ENCODE measurements at places on chromosomes 3 and 15.
A peak's percentile ranks its signal among the peaks of the same experiment; 100 is the strongest.

DNA sequence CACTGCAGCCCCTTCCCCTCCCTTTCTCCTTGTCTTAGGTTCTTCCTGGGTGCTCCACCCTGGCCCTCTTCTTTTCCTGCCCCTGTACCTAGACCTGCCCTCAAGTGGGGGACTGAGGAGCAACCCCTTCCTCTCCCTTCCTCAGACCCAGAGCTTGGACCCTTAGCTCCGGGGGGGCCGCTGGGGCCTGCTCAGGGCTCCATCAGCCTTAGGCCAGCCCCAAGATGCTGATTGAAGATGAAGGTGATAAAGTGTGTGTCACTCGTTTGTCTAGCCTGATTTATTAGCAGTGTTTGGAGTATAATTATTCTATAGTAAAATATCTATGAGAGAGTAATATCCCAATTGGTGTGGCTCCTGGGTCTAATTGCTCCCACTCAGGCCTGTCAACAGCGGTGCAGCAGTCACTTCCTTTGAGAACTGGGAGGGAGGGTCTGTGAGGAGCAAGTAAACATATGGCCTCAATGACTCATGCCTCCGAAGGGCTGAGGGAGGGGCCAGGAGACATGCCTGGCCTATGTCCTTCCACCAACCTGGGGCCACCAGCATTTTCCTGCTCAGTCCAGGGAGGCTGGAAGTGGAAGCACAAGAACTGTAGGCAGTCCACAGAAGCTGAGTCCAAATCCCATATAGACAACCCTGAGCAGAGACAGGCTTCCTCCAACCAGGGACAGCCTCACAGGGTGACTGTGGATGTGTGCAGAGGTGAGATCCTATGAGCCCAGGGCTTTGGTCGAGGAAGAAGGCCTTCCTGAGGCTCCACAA is 123.2 kb downstream of the DNAJB8 start:
- peak; percentile 29 for DNase-seq

DNA sequence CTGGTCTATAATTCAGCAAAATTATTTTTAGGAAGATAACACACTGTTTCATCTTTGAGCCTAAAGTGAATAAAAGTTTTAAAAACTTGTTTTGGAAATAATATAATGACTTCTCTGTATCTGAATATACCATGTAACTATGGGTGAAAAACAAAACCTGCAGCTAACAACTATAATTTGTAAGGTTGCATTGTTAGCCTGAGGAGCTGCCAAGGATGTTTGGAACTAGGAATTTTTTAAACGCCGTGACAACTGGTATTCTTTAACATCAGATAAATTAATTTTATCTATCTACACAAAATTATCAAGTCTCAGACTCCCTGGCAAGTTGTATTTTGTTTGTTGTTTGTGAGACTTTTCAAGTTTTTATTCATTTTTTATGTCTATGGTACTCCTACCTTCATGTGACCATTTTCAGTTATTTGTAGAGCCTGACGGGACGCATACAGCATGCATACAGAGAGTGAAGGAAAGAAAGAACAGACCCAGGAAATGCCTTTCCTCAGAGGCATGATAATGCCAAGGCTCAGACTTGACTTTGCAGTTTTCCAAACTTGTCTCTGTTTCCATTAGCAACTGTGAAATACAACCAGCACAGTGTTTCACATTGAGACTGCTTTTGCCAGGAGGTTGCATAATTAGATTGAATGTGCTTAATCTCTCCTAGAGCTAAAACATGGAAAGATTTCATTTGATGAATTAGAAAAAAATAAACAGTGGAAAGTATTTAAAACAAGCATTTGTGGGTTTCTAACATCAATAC is 60.8 kb upstream of the ARHGEF26 start:
- DNase-seq: no peak

DNA sequence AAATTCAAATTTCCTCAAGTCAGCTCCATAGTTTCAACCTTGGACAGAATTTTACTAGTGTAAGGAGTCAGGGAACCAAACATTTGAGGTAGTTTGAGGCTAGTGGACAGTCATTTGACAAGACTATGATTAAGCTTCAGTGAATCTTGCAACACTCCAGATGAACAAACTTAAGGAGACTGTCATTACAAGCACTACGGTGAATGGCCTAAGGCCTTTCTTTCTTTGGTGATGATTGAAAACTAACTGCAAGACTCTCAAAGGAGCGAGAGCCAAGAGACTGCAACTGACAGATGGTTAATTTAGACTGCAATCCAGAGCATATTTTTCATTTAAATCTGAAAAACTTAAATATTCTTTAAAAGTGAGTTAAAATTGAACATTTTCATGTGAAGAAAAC is 272.3 kb upstream of the NECTIN3 start:
- no peak for DNase-seq

GRCh38 chr15:65833501-65834205 is 35.6 kb upstream of the RAB11A start:
- DNase-seq: no peak

GRCh38 chr15:47768735-47769134 is 51.4 kb downstream of the SEMA6D start:
- no peak for DNase-seq

GRCh38 chr15:93065641-93066045 is 23.4 kb downstream of the RGMA start:
- DNase-seq: peak; percentile 51

DNA sequence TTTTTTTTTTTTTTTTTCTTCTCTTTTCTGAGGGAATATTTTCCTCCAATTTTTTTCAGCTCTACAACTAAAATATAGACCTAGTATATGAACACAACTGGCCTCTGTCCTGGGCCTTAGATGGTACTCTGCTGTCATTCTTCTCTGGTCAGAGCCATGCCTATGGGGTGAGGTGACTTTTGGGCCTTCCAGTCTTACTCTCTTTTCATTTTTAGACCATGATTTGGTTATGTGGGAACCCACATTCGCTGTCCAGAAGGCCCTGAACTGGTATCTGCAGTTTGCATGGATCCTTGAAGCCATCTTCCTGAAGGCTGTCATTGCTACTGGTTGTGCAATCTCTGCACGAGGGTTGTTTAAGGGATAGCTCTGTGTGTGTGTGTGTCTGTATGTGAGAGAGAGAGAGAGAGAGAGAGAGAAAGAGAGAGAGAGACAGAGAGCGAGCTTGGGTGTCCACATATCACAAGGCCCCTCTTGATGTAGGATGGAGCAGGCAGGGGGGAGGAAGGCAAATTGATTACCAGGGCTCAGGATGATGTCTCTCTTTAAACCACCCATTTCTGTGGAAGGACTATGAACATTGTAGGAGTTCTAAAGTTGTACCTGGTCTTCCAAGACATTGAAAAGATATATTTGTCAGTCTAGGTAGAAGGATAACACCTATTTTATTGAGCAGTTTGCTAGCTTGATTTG is 6.9 kb downstream of the TGFBR2 start:
- no peak for DNase-seq

Data from spleen (tissue), 13 donors.